ENCODE measurements at places on chromosomes 4 and X. TPM values are rescaled to one million over a fixed set of nuclear protein-coding genes. Genes with fewer than 3 reads are reported as not detected.

The NDST3 gene
- total RNA-seq, result 3.2 TPM

The ODAM gene
- not detected for total RNA-seq

The ANOS1 gene
- 0.08 TPM for total RNA-seq

The RNF150 gene
- total RNA-seq, result 56.5 TPM

The CLGN gene
- total RNA-seq, result not detected

The ABCE1 gene
- 45.6 TPM for total RNA-seq

The FATE1 gene
- not detected for total RNA-seq

The THOC2 gene
- 73.4 TPM for total RNA-seq

The TEX11 gene
- total RNA-seq, result not detected

The BGN gene
- 1,581 TPM for total RNA-seq

The RAI2 gene
- 0.27 TPM for total RNA-seq

The LRRC66 gene
- 0.73 TPM for total RNA-seq

The ADH1B gene
- total RNA-seq, result 5.7 TPM

The SCD5 gene
- 23.9 TPM for total RNA-seq

The TXK gene
- not detected for total RNA-seq

The NPNT gene
- total RNA-seq, result not detected

The KCNE5 gene
- 0.70 TPM for total RNA-seq

The SLC4A4 gene
- 37.7 TPM for total RNA-seq

The VCX gene
- not detected for total RNA-seq

The P2RY4 gene
- total RNA-seq, result not detected

The MAGEA9B gene
- total RNA-seq, result not detected

The GPR34 gene
- not detected for total RNA-seq

The CDX4 gene
- not detected for total RNA-seq

The NRK gene
- total RNA-seq, result 5.5 TPM

The WDR45 gene
- total RNA-seq, result 91.3 TPM

The MAPK10 gene
- 19.2 TPM for total RNA-seq

The AMMECR1 gene
- total RNA-seq, result 10.9 TPM

The TIMM17B gene
- total RNA-seq, result 45.6 TPM

The TEX13C gene
- not detected for total RNA-seq

The PAGE2B gene
- total RNA-seq, result not detected

All from osteocyte (in vitro differentiated cells).